ENCODE measurements at places on chromosomes 1 and 21.

DNA sequence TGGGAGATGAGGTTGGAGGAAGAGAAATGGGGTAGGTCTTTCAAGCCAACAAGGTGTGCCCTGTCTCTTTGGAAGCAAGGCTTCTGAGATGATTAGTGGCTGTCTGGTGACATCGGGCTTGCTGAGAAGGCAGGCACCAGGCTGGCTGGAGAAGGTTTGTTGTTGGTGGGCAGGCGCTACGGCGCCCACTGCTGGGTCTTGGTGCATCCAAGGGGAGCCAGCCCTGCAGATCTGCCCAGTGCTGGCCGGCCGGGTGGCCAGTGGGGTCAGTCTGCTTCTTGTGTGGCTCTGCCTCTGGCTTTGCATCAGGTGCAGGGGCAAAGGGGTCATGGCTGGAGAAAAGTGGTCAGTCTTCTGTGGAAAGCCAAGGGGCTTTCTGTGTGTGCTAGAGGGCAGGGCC is 126.2 kb downstream of the TLR5 start:
- no peak for DNase-seq

DNA sequence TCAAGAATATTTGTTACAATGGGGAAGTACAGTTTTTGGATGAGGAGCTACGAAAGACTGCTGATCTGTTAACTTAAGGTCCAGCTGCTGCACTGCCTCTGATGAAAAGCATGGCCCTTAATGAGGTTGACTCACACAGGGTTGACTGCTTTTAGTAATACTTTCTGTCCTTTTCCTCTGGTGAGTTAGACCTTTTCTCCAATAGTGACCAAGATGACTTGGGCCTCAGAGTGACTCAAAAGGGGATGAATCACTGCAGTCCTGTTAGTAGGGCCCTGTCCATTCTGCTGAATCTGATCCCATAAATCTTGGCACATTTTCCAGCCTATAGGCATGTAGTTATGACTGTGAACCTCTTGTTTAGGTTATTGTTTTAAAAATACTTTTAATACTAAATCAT is 2.7 kb downstream of the DISP1 start:
- no peak for DNase-seq

- DNase-seq, result peak; percentile 80
Measured at GRCh38 chr1:156848461-156849150, 10.3 kb downstream of the INSRR start.

DNA sequence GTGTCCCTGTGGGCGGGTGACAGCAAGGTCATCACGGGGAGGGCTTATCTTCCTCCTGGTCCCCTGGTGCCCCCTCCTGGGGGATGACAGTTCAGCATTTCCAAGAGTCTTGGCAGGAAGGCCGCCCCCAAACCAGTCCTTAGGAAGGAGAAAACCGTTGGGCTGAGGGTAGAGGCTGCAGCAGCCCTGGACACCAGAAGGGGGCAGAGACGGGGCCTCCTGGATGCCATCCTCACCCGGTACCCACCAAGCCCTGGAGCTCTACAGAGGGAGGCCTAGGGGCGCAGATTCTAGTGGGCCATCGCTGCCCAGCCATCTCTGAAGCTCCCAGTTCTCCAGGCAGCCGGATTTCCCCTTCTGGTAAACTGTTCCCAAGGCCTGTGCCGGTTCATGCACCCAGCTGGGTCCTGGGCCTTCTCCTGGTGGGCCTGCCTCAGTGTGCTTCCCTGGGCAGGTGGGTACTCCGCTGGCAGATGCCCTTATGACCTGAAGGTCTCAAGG is 14.8 kb upstream of the ZNF669 start:
- DNase-seq, result no peak

GRCh38 chr21:31248598-31248997 is 95.5 kb downstream of the TIAM1 start:
- DNase-seq, result no peak

- DNase-seq, result no peak
Measured at GRCh38 chr1:209589440-209589839, 5.9 kb downstream of the CAMK1G start.

DNA sequence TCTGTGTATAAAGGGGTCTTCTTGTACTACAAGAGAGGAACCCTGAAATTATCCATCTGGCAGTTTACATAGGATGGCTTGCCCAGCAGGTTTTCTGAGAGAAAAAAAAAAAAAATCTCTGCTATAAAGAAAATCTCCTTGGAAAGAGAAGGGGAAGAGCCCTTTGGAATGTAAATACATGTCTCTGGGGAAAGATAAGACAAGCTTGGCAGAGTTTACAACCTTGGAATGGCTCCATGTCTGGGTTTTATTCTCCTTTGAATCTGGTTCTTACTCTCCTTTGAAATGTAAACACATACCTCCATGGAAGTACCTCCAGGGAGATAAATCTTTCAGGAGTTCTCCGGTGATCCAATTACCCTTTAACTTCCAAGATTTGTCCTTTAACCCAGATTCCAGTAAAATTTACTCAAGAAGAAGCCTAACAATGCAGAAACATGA is 45.1 kb upstream of the DNAH14 start:
- no peak for DNase-seq

DNA sequence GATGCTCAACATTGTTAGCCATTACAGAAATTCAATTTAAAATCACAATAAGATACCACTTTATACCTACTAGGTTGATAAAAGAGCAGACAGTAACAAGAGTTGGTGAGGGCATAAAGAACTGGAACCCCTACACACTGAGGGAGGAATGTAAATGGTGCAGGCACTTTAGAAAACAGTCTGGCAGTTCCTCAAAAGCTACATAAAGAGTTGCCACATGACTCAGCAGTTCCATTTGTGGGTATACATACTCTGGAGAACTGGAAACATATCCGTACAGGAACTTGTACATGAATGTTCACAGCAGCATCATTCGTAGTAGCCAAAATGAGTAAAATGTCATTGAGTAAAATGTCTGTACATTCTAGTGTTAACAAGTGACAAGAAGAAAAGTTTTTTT is 17.0 kb downstream of the NSL1 start:
- DNase-seq, result no peak

- DNase-seq, result no peak
Measured at GRCh38 chr1:40847023-40847745, 15.0 kb downstream of the CITED4 start.

DNA sequence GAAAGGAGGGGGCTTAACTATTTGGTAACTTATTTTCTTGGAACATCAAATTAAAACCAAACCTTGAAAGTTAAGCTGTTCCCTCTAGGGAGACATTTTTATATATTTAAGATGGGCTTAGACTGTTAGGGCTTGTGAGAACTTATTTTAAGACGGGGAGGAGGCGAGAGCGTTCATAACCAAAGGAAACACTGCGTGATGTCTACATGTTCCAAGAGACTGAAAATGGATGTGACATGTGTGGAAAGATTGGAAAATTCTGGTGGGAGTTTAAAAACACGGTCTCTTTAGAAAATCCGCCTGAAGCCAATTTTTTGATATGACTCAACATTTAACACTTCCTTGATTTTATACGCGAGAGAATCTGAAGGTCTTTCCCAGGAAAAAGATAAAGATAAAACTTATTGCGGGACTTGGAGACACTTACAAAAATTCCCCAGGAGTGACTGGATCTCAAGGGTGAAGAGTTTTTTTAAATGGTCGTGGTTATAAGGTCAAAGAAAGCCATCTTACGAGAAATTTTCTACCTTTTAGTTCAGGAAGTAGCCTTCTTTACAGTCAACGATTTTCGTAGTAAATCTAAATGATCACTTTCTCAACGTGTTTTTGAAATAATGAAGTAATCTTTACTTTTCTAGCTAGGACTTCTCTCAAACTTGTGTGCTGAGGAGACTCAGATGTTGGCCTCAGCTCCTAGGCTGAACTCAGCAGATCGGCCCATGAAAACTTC is 828 bp downstream of the PNRC2 start:
- no peak for DNase-seq

- no peak for DNase-seq
Measured at GRCh38 chr1:54975356-54976108, 4.9 kb upstream of the TMEM61 start.

DNA sequence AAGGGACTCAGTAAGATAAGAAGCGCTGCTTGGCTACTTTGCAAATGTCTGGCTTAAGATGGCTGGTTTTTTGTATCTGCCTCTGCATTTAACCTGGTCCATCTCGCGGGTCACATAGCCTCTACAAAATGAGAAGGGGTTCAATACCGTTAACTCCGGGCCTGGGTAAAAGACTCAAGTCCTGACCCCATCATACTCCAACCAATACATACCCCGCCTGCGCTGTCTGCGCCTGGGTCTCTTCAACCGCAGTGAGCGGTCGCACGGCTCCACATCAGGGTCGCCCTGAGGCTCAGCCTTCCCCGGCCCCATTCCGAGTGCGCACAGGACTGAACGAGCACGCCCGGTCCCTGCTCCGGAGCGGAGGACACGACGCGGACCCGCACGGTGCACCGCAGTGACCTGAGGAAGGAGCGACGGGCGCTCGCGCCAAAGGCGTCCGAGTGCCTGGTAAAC is 558 bp upstream of the PGD start:
- no peak for DNase-seq

- no peak for DNase-seq
Measured at GRCh38 chr1:47449822-47450552, 12.1 kb downstream of the FOXD2 start.
